ENCODE measurements at places on chromosomes 5 and 9. TPM values are rescaled to one million over a fixed set of nuclear protein-coding genes. Genes with fewer than 3 reads are reported as not detected.
A peak's percentile ranks its signal among the peaks of the same experiment; 100 is the strongest.

GRCh38 chr5:92945605-92946097 lies 635.4 kb downstream of the NR2F1-AS1 start:
- DNase-seq: peak; percentile 9

FAM219A gene
- 17.9 TPM for total RNA-seq

CCDC187 gene
- total RNA-seq: not detected

- DNase-seq: no peak
Observed at GRCh38 chr5:168163966-168164365, 127.5 kb upstream of the WWC1 start.

- DNase-seq: no peak
Observed at GRCh38 chr5:35212122-35212982, 17.9 kb downstream of the PRLR start.

DNA sequence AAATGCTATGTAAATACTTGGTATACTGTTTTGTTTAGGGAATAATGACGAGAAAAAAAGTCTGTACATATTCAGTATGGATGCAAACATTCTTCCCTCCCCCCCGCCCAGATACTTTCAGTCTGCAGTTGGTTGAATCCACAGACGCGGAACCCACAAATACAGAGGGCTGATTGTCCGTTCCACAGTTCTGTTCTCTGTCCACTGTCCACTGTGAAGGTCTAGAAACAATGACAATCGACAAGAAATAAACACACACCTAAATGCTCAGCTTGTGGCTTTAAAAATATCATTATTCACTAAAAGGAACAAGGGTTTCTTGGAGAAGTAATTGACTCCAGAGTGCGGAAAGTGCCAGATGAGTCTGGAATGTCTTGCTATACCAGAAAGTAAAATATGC lies 109.1 kb downstream of the TMEM161B start:
- DNase-seq: no peak

- DNase-seq: no peak
Observed at GRCh38 chr5:137684761-137685160, 51.1 kb downstream of the KLHL3 start.

SMIM27 gene
- 7.3 TPM for total RNA-seq

- no peak for DNase-seq
Observed at GRCh38 chr5:58266402-58266801, 193.5 kb downstream of the PLK2 start.

Data from H4 (cell line).